ENCODE measurements at places on chromosomes 7 and 10.

- DNase-seq = no peak
Observed at GRCh38 chr7:134946260-134946659, 40.0 kb upstream of the AGBL3 start.

GRCh38 chr7:93262535-93262934 is 30.4 kb downstream of the VPS50 start:
- no peak for DNase-seq

GRCh38 chr10:43890124-43890523 is 241.4 kb upstream of the ZNF32 start:
- DNase-seq = no peak

GRCh38 chr7:137084607-137085380 is 216.3 kb downstream of the CHRM2 start:
- DNase-seq = no peak

DNA sequence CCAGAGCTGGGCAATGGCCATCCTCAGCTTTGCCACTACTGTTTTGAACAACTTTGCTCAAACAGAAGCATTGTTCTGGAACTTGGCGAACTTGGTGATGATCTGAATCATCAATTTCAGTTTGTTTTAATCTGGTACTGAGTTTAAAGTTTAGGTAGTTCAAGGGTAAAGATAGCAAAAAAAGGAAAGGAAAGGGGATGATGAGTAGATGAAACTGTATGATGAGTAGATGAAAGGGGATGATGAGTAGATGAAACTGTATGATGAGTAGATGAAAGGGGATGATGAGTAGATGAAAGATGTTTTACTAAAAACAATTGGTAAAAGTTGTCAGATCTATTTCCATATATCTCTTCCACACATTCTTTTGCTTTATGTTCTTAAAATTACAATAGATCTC is 737.0 kb downstream of the LRMDA start:
- DNase-seq = no peak

- DNase-seq = no peak
Observed at GRCh38 chr10:35276889-35277288, 59.4 kb upstream of the CCNY start.

GRCh38 chr7:134916171-134916883 is 70.0 kb upstream of the AGBL3 start:
- no peak for DNase-seq

DNA sequence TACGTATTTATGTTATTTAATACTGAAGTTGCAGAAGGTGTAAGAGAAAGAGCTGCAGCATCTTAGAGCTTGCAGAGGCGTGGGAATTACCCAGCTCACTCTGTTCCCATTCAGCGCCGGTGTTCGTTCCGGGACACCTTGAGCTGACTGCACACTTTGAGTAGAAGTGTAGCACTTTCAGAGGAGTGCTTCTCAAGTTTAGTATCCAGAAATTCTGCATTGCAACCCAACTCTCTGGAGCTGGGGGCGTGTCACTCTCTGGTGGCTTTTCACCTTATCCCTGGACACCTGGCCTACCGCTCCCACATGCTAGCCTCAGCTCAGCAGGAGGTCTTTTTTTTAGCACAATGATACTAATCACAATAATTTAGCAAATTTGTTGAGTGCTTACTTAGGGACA is 66.4 kb upstream of the SHH start:
- DNase-seq = no peak

DNA sequence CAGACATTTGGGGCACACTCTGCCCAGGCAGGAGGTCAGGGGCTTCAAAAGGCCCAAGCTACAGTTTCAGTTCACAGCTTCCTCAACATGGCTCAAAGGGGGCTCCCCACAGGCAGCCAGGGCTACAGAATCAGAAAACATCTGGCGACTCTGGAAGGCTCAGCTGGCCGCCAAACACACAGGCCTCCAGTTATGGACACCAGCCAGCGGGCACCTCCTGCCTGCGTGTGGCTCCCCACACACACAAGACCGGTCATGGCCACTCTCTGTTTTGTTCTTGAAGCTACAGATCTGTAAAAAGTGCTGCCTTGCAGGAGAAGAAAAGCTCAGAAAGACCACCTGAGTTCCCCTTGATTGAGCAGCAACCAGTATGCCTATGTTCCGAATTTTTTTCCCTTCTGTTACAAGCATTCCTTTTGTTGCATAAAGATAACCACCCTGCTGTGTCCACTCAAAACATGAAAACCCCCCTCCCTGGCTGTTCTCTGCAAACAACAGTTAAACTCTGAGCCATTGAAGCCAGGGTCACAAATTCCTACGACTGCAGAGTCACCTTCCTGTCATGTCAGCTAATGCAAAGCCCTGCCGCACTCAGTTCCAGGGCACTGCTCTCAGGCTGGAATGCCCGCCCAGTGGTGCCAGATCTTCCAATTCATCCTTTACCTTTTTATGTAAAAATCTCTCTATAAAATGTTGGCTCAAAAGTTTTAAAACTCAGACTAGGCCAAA is 33.6 kb downstream of the VSTM4 start:
- no peak for DNase-seq

DNA sequence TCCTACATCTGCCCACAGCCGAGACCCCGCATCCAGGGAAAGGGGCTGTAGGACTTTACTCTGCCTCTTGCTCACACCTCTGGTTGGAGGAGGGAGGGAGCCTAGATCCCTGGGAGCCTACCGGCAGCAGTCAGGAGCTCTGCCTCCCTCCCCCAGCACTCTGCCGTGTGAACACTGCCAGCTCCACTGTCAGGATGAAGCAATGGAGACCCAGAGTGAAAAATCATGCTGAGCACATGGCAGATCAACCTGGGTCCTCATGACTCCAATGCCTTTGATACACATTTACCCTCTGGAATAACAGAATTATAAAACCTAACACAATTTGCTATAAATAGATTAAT is 477.7 kb downstream of the TNS3 start:
- no peak for DNase-seq

- DNase-seq = no peak
Observed at GRCh38 chr10:1169981-1170866, 114.0 kb downstream of the WDR37 start.

- no peak for DNase-seq
Observed at GRCh38 chr7:77667459-77668086, 28.7 kb upstream of the RSBN1L start.

- no peak for DNase-seq
Observed at GRCh38 chr10:16646181-16647059, 124.7 kb upstream of the C1QL3 start.

GRCh38 chr10:122774231-122774630 is 71.4 kb downstream of the CUZD1 start:
- no peak for DNase-seq

- no peak for DNase-seq
Observed at GRCh38 chr7:69035826-69036225, 562.4 kb upstream of the AUTS2 start.

DNA sequence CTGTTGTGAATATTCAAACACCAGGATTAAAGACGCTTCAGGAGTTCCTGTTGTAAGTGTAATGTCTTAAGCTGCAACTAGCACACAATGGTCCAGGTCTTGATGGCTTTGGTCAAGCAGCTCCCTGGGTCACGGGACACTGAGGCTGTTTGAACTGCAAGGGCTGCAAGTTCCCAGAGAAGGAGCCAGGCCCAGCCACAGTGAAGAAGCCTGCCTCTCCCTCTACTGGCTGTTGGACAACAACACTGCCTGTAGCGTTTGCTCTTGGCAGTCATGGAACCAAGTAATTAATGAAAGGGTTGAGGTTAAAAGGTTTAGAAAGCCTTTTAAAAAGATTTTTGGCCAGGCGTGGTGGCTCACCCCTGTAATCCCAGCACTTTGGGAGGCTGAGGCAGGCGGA is 31.9 kb upstream of the GUSB start:
- DNase-seq = no peak

- DNase-seq = no peak
Observed at GRCh38 chr7:16929146-16929762, 47.5 kb upstream of the AGR3 start.

GRCh38 chr10:59265141-59265540 is 88.7 kb downstream of the PHYHIPL start:
- DNase-seq = no peak

GRCh38 chr10:102120142-102120990 is at the start of gene LDB1:
Gene LDB1 (minus strand): TSS chr10:102120368. CDS start chr10:102120110, 258 bp downstream.
- DNase-seq = peak; percentile 69

- DNase-seq = no peak
Observed at GRCh38 chr7:69700331-69700730, 102.1 kb downstream of the AUTS2 start.

GRCh38 chr10:71031026-71031425 is 142.7 kb upstream of the PCBD1 start:
- DNase-seq = no peak

GRCh38 chr7:51314726-51315125 is 1.9 kb downstream of the COBL start:
- DNase-seq = no peak

DNA sequence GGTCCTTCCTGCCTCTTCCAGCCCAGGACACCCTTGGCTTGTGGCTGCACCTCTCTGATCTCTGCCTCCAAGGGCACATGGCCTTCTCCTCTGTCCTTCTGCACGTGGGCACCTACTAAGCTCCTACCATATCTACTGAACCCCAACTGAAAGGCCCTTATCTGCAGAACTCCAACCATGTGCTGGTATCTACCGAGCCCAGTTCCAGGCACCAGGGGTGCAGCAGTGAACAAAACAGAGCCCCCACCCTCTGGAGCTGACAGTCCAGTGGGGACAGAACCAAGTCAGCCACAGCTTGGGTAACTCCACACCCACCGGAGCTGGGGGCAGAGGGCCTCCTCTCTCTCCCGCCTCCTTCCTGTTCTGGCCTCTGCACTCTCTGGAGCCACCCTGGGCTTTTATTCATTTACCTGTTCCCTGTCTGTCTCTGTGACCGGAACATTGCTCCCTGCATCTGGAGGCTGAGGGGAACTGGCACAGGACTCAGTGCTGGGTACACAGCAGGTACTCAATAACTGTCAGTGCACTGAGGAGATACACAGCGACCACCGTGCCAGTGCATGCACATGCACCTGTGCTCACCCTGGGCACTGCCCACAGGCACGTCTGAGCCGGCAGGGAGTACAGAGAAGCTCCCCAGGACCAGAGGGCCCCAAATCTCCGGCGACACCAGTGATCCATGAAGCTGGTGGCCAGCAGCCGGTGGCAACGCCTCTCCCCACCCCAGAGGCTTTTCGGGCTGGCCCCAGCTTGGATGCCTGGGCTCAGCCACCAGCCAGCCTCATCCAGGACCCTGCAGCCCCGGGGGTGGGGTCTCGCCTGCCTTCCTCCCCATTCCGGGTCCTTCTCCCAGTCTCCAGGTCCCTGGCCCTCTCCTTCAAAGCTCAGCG is 2.0 kb downstream of the MICALL2 start:
- DNase-seq = no peak

DNA sequence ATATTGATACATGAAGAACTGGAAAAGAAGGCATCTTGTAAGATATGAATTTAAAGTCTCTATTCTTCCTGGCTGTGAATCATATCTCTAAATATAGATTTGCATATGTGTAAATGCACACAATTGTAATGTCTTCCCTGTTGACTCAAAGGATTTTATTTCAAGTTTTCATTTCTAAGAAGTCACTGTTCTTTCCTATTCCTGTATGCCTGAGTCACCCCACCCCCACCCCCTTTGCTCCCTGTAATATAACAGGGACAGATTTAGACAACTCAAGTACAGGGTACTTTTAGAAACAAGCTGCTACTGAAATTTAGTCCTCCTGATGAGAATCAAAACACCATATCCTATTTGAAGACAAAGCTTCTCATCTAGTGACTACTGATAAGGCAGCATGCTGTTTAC is 43.0 kb upstream of the HECTD2 start:
- DNase-seq = no peak

DNA sequence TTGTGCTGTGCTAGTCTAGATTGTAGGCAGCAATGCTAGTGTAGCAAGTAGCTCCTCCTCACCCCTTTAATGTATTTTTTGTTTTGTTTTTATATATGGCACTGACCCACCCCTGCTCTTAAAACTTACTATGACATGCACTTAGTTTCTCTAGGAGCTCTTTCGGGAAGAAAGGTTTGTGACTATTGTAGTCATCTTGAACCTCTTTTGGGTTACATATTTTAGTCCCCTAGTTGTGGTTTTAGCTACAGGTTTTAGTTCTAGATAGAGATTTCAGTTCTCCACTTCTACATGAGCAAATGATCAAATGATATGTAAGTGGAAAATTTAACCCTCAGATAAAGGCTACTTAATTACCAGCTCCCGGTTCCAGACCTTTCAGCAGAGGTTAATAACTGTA is 14.9 kb downstream of the MINPP1 start:
- no peak for DNase-seq

- DNase-seq = no peak
Observed at GRCh38 chr7:151838072-151838471, 38.8 kb downstream of the PRKAG2 start.

DNA sequence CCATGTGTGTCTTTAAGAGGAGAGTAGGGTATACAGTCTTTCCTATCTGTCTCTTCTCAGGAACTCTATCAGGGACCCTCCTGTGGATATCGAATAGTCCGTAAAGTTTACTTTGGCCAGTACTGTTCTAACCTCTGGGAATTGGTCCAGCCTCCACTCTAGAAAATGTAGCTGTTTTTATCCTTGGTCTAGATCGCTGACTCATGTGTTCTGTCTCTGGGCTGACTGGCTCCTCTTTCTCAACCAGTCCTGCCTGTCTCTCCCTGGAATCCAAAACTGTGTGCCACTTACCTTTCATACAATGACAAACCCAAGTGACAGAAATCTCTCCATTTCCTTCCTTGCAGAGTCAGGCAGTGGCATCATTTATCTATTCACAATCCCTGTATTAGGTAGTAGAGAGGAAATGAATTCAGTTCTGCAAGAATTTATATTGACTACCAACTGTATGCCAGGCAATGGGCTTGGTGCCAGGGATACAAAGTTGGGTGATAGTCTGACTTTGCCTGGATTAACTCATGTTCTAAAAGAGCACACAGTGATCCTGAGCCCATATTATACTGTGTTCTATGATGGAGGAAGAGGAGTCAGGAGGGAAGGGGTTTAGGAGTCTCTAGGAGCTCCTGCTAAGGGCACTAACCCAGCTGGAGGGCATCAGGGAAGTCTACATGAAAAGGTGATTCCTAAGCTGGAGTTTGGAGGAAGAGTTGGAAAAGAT is 232.7 kb downstream of the LRMDA start:
- no peak for DNase-seq

DNA sequence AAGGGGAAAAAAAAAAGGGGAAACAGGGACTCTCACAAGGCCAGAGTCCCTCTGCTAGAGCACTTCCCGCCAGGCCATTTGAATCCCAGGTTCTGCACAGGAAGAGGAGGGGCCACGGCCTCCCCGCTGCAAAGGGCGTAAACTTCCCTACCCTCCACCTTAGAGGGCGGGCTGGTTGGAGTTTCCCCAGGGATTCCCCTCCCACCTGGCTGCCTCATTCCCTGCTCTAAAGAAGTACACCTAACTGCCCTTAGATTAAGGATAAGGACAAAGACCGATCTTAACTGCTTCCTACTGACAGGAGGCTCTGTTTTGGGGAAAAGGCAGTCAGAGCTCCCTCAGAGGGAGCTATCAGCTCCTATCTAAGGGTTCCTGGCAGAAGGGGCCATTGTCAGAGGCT is 102.0 kb upstream of the ARMC3 start:
- DNase-seq = no peak

DNA sequence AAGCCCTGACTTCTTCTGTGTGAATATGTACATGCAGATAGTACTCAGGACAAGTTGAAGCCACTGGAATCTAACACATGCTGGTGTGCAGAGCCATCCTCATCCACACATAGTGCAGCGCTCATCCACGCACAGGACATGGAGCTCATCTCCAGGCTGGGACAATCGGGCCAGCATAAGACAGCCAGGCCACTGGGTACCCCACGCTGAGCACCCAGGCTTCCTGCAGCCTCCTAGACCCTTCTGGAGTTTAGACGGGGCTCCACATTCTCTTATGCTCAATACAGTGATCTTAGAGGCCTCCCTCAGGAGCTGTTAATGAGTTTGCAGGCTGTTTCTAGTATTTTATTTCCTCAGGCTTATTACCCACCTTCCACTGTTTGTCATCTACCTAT is 238.9 kb downstream of the TNS3 start:
- DNase-seq = no peak

Data from activated naive CD4-positive, alpha-beta T cell (primary cell).